Caki2 (cell line): ENCODE measurements at places on chromosomes 11 and 22. TPM values are rescaled to one million over a fixed set of nuclear protein-coding genes. Genes with fewer than 3 reads are reported as not detected.

- DNase-seq, result peak; percentile 34
These were observed at the start of gene TMA7B for GRCh38 chr22:39959640-39960447. Gene TMA7B, plus strand, starts transcription at chr22:39960397. Its CDS starts 3,978 bp downstream, at chr22:39964375.

DNA sequence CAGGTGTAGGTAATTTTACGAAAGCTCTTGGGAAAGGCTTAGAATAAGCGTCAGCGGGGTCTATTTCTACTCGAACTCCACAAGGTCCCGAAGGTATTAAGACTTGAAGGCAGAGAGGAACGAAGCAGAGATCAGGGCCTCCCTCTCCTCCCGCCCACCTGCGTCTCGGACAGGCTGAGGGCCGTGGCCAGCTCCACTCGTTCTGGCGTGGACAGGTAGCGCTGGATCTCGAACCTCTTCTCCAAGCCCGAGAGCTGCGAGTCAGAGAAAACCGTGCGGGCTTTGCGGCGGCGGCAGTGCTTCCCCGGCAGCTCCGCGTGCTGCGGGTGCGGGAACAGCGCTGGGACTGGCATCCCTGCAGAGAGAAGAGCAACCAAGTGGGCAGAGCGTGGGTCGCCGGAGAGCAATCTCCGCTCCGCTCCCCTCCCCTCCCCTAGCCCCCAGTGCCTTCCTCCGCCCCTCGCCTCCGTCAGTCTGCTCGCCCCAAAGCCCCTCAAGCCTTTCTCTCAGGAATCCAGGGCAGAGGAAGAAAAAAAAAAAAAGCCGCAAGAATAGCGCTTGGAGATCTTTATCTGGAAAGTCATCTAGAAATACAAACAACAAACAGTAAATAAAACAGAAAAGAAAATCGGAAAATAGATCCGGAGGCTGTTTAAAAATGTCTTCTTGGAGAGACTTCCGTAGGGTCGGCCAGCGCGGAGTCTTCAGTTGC lies 2.4 kb downstream of the BSX start:
- no peak for DNase-seq

DNA sequence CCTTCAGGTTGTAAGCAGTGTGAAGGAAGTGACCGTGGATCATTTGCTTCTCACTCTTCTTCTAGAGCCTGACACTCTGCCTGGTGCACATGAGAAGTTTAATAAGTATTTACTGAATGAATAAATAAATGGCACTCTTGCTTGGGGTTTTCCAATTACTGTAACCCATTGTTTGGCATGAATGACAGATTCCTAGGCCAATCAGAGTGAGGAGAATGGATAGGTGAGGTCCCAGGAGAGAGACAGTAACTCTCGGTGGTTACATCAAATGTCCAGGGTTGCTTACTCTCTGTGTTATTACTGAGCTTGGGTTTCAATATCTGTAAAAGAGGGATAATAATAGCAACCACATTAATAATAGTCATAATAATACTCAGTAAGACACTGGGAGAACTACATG lies 204.2 kb upstream of the ISX start:
- no peak for DNase-seq

DNA sequence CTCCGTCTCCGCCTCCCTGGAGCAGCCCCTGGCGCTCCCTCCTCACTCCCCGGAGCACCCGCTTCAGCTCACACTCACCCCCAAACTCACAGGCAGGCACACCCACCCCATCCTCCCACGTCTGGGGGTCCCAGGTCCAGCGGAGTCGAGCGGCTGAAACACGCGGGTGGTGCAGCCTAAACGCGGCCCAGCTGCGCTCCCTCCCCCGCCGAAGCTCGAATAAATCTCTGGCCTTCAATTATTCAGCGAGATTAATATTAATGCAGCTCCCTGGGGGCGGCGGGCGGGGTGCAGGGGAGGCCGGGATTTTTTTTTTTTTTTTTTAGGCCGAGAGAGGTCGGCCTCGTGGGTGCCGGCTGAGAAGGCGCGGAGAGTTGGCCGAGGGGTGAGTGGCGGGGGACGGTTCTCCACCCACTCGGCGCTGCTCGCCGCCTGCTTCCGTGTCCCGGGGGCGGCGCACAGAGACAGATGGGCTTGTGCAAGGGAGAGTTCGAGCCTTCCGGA lies 524 bp upstream of the SLC1A2 start:
- no peak for DNase-seq

GRCh38 chr11:1000357-1001278 lies 35.9 kb downstream of the MUC6 start:
- no peak for DNase-seq

GRCh38 chr11:116610190-116610589 lies 162.6 kb downstream of the BUD13 start:
- DNase-seq, result no peak

GRCh38 chr11:10350334-10350733 lies 45.5 kb downstream of the ADM start:
- DNase-seq, result peak; percentile 50

DNA sequence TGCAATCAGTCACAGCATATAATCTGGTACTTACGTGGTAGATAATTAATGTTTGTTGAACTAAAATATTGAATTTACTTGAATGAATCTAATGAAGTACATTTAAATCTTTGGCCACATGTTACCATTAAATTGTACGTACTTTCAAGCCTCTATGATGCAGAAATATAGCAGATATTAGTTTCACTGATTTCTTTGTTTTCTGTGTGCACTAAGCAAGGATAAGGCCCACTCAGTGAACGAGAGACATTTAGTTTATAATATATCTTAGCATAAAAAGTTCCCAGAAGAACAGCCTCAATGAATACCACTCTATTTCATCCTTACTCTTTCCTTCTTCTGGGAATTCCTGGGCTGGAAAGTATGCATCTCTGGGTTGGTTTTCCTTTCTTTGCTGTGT lies at the start of gene OR52E1:
OR52E1 (plus strand) TSS at position 301 of the 400 bp plus-strand sequence.
- DNase-seq, result no peak

DNA sequence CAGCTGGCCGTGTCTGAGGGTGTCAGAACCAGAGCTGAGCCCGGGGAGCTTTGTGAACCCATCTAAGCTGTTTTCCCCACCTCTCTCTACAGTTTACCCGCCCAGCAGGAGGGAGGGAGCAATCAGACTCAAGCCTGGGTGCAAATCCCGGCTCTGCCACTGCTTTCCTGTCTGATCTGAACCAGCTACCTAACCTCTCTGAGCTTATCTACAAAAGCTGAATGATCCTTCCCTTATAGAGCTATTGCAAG lies 252 bp downstream of the APOL2 start:
- no peak for DNase-seq

GRCh38 chr22:42184852-42185251 lies 54.2 kb upstream of the CYP2D6 start:
- DNase-seq, result no peak

DNA sequence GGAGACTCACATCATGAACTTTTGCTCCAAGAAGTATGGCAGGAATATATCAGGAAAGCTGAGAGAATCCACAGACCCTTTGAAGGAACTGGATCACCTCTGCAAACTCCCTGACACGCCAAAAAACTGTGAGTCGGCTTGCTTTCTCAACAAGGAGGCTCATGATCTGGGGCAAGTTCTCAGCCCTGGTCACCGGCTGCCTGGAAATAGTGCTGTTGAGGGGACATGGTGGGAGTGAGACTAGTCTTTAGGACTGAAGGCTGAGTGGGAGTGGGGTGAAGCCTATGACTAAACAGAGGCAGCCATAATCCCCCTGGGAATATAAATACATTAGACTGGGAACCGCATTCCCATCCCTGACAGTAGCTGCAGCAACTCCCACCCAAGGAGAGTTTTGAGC lies 8.4 kb upstream of the MMP7 start:
- no peak for DNase-seq

DNA sequence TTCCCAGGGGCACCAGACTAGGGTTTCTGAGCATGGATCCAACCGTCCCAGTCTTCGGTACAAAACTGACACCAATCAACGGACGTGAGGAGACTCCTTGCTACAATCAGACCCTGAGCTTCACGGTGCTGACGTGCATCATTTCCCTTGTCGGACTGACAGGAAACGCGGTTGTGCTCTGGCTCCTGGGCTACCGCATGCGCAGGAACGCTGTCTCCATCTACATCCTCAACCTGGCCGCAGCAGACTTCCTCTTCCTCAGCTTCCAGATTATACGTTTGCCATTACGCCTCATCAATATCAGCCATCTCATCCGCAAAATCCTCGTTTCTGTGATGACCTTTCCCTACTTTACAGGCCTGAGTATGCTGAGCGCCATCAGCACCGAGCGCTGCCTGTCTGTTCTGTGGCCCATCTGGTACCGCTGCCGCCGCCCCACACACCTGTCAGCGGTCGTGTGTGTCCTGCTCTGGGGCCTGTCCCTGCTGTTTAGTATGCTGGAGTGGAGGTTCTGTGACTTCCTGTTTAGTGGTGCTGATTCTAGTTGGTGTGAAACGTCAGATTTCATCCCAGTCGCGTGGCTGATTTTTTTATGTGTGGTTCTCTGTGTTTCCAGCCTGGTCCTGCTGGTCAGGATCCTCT lies 709 bp downstream of the MRGPRX4 start:
- DNase-seq, result no peak

GRCh38 chr11:2771758-2772466 lies 72.1 kb upstream of the KCNQ1OT1 start:
- DNase-seq, result no peak

DNA sequence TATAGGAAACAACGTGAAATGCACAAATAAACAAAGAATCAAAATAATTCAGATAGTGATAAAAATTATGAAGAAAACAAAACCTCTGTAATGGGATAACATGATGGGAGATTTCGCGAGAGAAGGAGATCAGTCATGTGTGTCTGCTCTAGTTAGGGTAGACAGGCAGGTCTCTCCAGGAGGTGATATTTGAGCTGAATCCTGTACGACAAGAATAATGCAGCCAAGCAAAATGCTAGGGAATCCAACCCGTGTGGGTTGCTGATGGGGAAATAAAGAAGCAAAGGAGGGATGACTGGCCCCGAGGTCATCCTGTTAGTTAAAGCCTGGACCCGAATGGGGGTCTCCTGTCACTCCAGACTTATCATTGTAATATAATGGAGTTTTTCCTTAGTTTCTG lies 16.0 kb downstream of the MAML2 start:
- DNase-seq, result no peak

DNA sequence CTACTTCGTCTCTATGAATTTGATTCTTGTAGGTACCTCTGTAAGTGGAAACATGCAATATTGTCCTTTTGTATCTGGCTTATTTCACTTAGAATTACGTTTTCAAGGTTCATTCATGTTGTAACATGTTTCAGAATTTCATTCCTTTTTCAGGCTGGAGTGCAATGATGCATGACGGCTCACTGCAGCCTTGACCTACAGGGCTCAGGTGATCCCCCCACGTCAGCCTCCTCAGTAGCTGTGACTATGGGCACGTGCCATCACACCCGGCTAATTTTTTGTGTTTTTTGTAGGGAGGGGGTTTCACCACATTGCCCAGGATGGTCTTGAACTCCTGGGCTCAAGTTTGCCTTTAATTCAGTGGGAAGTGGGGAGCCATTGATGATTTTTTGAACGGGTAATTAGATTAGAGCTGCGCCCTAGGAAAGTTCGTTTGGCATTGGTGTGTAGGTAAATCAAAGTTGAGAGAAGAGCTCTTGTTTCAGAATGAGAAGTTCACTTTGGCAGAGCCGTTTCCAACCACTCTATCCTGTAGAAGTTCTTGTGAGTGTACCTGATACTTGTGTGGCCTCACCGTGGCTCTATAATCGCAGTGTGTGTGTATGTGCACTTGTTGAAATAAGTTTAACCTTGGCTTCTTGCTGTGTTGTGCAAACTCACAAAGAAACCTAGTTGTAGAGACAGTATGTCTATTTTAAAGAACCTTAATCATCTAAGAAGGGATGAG lies 115.9 kb downstream of the NAV2 start:
- no peak for DNase-seq

DNA sequence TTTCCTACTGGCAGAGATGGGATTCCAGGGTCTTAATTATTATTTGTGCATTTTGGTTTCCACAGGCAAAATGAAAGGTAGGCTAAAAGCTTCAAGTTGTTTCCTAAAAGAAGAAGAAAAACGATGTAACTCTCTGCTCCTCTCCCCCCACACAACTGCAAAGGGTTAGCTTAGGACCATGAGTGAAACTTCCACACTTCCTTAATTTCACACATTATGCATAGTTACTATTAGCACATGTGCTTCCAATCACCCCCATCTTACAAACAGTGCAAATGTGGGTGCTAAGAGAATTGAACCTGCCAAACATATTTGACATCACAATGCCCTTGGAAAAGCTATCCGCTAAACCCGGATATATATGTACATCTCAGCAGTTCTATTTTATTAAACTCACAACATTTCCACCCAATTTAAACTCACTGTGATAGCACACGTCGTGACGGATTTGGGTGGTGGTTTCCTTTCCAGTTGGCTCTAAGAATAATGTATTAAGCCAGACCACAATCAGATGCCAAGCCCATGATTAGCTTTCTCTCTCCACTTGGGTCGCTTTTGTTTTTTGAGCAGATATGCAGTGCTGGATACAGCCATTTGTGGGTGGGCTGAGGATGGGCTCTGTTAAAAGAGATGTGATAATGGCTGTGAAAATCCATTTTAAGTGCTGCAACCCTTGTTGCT lies 245.0 kb upstream of the POU2AF2 start:
- no peak for DNase-seq

- peak; percentile 79 for DNase-seq
These were observed 76.7 kb upstream of the WNT7B start for GRCh38 chr22:46053563-46054090.

- no peak for DNase-seq
These were observed 34.8 kb downstream of the JHY start for GRCh38 chr11:122917311-122917710.

- peak; percentile 44 for DNase-seq
These were observed 647 bp downstream of the SWAP70 start for GRCh38 chr11:9664276-9665171.

DNA sequence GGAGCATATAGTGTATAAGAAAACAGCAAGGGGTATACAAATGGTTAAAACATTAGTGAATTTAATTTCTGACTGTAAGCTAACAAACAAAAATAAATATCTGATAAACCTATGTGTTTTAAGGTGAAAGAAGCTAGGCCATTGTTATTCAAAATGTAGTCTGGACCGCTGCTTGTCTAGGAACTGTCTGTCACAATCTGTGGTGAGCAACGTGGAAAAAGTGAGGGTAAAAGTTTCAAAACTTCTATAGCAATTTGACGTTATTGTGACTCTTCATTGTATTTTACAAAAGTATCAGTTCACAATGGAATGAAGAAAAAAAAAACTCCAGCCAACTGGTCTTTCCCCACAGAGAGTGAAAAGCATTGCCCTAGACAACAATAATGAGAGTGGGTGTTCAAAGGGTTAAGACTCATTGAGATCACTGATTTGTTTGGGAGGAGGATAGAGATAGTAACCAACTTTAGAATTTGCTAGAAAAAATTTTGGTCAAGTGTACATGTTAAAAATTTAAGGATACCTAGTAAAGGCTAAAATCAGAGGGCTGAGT lies 79.1 kb downstream of the UVRAG start:
- DNase-seq, result no peak

Gene C11orf68
- 12.7 and 36.3 TPM in 2 replicates for total RNA-seq

Gene RIMBP3C
- total RNA-seq, result 0.20 and 3.6 TPM in 2 replicates

Gene CCDC89
- total RNA-seq, result 0.30 TPM in 1 of 2 replicates, not detected in the other

Gene OR2AT4
- total RNA-seq, result not detected in 2 replicates

Gene KRTAP5-2
- not detected in 2 replicates for total RNA-seq

Gene KRTAP5-8
- not detected in 2 replicates for total RNA-seq

Gene OSM
- not detected in 2 replicates for total RNA-seq

Gene OR8U1
- total RNA-seq, result not detected in 2 replicates

Gene DGAT2
- 0.17 and 13.2 TPM in 2 replicates for total RNA-seq

Gene AP5B1
- 7.2 and 7.9 TPM in 2 replicates for total RNA-seq

Gene GRAP2
- total RNA-seq, result not detected in 2 replicates

Gene SHISA8
- 0.78 TPM in 1 of 2 replicates, not detected in the other for total RNA-seq
